ENCODE measurements at places on chromosomes 5 and 9.

GRCh38 chr5:158590746-158591300 is 508.9 kb downstream of the EBF1 start:
- no peak for DNase-seq

- DNase-seq, result no peak
Observed at GRCh38 chr9:121424024-121424432, 54.0 kb upstream of the STOM start.

DNA sequence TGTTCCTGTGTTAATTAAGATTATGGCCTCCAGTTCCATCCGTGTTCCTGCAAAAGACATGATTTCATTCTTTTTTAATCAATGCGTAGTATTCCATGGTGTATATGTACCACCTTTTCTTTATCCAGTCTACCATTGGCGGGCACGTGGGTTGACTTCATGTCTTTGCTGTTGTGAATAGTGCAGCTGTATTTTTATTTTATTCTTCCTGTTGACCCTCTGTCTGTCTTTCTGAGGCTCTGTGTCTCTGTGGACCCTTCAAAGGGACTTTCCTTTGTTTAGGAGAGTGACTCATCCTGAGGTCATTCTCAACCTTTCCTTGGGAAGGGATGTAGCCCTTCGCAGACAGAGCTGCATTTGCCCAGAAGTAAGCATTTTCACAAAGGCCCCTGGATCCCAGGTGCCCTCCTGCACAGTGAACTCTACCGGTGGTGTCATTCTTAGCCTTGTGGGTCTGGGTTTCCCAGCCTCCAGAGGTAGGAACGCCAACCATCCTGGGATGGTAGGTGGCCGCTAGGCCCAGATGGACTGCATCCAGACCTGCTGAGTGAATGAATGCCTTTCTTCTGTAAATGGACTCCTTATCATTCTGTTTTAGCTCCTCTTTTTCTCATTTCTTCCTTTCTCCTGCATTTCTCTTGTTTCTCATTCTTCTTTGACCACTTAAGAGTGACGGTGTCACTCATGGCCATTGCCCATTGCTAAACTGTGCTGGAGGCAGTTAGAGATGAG is 22.4 kb downstream of the TRIO start:
- DNase-seq, result no peak

- DNase-seq, result no peak
Observed at GRCh38 chr5:41519801-41520200, 9.4 kb upstream of the PLCXD3 start.

GRCh38 chr9:2021731-2022130 is 6.6 kb downstream of the SMARCA2 start:
- no peak for DNase-seq

GRCh38 chr5:85049020-85049419 is 664.3 kb upstream of the EDIL3 start:
- DNase-seq, result no peak

DNA sequence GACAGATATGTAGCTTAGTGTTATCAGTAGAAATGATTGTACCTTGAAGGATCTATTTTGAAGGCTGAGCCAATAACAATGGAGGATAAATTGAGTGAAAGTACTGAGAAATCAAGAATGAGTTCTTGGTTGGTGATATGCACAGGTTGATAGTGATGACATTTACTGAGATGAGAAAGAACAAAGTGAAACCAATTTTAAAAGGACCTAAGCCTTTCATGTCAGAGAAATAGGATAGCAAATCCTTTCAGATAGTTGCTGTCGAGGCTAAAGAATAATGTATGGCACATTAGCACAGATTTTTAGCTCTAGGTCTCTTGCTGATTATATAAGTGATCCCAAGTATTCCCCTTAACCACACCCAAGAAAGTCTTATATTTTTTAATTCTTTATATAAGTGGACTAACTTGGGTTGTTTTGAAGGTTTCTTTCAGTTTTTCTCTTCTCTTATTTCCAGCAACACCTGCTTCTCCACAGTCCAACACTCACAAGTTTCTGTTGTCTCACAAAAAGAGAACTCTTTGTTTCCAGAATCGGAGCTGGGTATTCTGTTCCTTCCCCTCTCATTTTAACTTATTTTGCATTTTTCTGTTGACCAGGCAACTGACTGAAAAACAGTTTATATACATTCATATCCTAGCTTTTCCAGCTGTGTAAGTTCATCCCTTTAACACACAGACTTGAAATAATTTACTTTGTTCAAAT is 286.9 kb upstream of the ATP10B start:
- no peak for DNase-seq

DNA sequence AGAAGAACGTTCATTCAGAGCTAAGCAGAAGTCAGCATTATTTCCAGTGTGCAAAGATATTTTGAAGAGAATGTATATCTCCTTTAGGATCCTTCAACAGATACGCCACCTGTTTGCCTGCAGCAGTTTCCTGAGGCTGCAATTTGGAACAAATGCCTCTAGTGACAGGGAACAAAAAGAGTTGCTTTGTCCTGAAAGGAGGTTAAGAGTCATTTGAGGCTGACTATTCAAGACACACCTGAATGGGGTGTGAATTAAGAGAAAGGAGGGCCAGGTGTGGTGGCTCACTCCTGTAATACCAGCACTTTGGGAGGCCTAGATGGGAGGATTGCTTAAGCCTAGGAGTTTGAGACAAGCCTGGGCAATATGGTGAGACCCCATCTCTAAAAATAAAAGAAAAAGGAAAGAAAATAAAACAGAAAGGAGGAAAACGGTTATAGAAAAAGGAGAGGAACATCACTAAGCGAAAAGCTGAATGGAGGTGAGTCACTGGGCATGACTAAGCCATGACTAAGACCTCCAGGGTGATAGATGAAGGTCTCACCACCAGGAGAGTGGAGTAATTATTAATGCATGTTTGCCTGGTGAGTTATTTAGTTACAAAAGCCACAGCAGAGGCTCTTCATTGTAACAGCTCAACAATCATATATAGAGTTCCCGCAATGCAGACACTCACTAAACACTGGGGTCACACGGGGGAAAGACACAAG is 255.2 kb upstream of the TNC start:
- DNase-seq, result no peak

DNA sequence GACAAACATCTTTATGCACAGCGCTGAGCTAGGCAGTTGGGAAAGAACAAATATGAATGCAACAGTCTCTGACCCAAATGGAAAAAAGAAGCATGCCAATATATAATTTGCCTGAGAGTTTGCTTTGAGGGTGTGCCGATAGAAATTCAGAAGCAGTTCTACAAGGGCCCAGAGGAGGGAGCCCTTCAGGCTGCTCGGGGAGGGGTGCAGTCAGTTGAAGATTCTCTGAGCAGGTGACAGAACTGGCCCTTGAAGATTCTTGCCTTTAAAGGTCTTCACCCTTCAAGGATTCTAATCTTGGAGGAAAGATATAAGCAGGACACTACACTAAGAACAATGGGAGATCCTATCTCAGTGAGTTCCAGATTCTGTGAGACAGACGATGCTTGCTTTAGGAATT is 3.7 kb upstream of the PAPPA start:
- DNase-seq, result peak; percentile 26

DNA sequence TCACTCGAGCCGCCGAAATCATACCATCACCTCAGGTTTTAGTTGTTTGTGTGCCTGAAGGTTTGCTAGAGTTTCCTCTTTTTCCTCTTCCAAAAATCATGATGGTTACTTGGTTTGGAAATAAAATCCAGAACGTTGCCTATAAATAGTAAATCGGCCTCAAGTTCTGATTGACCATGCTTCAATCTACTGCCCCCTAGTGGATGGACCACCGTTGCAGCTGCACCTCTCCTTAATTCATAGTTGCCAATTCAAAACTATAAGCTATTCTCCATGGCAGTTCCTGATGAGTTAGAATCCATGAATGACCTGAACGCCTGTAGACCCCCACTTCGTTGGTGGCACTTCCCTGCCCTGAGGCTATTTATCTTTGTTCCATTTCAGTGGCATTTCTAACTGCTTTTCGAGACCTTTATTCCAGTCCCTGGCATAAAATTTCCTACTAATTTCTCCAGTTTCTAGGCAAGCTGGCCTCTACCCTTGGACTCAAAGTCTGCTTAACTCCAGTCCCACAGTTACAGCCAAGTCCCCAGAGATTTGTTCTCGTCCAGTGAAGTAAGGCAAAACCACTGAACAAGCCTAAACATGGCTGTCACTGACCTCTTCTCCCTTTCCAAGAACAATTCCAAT is 422.6 kb downstream of the EFNA5 start:
- DNase-seq, result peak; percentile 16

DNA sequence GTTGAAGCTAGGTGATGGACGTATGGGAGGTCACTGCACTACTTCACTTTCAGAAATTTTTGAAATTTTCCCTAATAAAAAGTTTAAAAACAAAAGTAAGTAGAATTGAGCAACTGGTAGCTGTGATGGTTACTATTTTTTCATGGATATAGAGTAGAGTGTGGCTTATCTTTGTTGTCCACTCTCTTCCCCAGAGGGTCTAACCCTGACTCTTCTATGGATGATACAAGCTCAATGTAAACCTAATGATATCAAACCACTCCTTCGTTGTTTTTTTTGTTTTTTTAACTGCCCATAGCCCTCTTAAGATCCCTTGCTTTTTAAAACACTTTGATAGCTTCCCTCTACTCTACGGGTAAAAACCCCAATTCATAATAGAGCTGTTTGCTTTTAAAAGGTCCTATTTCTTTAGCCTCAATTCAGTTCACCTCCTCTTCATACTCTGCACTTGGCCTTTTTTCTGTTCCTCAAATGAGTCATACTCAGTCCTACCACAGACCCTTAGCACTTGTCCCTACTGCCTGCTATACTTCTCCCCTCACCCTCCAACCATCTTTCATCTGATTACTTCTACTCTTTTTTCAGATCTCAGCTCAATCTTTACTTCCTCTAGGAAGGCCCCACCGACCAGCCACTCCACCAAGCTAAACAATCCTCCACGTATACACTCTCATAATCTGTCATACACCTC is 2.6 kb downstream of the HDAC3 start:
- peak; percentile 43 for DNase-seq

DNA sequence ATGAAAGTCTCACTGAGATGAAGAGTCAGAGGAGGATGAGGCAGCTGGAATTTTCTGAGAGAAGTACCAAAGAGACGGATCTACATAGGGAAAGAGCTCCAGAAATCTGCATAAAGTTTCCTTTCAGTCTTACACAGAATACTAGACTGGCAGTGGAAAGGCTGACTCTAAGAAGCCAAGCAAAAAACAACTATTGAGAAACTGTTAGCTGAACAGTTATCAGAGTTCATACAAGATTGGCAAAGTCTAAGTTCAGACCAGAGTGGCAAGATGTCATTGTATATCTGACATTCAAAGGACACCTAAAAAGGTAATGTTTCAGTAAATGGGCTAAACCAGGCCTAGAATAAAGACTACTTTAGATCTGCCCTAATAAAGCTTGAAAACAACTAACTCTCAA is 209.0 kb downstream of the KIAA0825 start:
- DNase-seq, result no peak

DNA sequence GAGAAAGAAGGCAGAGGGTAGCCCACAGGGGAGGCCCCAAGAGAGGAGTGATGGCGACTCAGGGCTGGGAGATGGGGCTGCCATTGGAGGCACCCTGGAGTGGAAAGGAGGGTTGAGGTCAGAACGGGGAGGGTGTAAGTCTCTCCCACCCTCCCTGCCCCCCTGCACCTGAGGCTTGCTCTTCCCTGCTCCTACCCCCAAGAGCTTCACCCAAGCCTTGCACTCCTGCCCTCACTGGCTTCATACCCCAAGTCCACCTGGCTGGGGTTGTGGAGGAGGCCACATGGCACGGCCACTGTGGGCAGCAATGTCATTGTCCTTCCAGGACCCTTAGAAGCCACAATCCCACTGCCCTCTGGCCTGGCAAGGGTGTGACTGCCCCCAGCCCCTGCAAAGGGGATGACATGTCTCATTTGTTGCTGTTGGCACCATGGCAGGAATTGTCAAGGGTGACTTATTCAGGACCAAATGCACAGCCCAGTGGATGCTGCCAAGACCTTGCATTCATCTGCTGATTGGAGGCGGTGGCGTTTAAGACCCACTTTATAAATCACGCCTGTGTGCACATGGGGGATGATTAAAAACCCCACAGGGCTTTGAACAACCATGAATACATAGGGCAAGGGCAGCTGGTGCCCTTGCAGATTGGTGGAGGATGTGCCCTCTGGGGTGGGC is 47.6 kb upstream of the RNU6ATAC start:
- DNase-seq, result no peak
